ENCODE measurements at places on chromosomes 1 and 21. TPM values are rescaled to one million over a fixed set of nuclear protein-coding genes. Genes with fewer than 3 reads are reported as not detected.

GRCh38 chr21:33811167-33812010 lies 104.2 kb downstream of the ATP5PO start:
- peak; percentile 71 for DNase-seq

GRCh38 chr1:248873993-248874533 lies 15.2 kb upstream of the ZNF692 start:
- DNase-seq, result peak; percentile 88

DNA sequence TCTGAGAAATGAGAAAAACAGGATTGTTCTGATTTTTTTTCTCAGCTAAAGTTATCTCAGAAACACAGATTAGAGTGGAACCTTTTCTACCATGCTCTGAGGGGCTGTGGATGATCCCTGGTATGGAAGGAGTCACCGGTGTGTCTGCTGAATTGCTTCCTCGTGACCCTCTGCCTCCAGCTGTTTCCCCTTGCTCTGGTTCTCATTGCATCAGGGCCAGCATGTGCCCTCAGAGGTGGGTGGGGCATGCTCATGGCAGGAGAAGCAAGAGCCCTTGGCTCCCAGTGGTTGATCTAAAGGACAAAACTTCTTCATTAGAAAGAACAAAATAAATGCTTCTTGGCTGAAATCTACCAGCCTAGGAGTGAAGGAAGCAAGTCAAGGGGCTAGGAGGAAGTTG lies 183.2 kb upstream of the HMCN1 start:
- no peak for DNase-seq

DNA sequence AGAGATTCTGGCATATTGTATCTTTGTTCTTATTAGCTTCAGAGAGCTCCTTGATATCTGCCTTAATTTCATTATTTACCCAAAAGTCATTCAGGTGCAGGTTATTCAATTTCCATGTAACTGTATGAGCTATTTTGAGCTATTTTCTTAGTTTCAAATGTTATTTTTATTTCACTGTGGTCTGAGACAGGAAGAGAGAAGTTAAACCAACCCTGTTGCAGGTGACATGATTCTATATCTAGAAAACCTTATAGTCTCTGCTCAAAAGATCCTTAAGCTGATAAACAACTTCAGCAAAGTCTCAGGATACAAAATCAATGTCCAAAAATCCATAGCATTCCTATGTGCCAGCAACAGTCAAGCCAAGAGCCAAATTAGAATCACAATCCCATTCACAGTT lies 1644.0 kb upstream of the B3GALT2 start:
- DNase-seq, result no peak

DNA sequence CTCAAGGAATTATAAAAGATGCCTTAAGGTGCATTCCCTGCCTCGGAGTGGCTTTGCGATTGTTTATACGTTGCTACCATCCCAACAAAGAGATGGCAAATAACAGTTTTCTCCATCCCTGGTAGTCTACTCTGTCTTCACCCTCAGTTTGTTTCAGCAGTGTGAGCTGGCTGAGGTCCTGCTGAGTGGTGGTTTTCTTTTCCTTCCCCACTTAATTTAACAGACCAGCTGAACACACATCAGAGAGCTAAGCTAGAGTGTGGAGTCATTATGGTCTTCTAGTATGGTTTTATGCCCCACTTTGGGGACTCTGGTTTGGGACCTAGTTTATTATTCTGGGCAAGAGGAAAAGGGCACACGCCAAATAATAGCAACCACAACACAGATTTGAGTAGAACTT lies 2.2 kb downstream of the PIGV start:
- no peak for DNase-seq

GRCh38 chr1:204659056-204659455 lies 26.5 kb downstream of the LRRN2 start:
- no peak for DNase-seq

GRCh38 chr1:92916899-92917298 lies 44.4 kb downstream of the DIPK1A start:
- no peak for DNase-seq

GRCh38 chr1:19448491-19449439 lies 36.6 kb downstream of the CAPZB start:
- peak; percentile 93 for DNase-seq

DNA sequence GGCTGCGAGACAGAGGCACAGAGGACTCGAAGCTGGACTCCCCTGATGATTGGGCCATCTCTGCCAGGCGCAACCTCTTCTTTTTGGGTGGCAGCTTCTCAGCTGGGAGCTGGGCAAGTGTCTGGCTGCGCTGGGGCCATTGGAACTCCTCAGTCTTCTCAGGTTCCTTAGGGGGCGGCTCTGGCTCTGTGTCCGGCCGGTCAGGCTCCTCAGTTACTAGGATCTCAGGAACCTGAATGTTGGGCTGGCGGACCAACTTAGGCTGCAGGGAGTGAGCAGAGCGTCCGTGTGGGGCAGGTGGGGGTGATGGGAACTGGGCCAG lies 97.5 kb upstream of the EDN2 start:
- DNase-seq, result no peak

RGS8 gene
- not detected for total RNA-seq

PERM1 gene
- total RNA-seq, result not detected

Data from lung microvascular endothelial cell (primary cell).